Fibroblast of skin of abdomen (primary cell): ENCODE measurements at places on chromosomes 1 and 21.
A peak's percentile ranks its signal among the peaks of the same experiment; 100 is the strongest.

GRCh38 chr1:197468543-197469175 is 200.6 kb downstream of the CRB1 start:
- no peak for DNase-seq

- no peak for DNase-seq
Measured at GRCh38 chr1:198134252-198134651, 22.5 kb upstream of the NEK7 start.

GRCh38 chr1:197130677-197131304 is 15.7 kb downstream of the ASPM start:
- DNase-seq = peak; percentile 69

DNA sequence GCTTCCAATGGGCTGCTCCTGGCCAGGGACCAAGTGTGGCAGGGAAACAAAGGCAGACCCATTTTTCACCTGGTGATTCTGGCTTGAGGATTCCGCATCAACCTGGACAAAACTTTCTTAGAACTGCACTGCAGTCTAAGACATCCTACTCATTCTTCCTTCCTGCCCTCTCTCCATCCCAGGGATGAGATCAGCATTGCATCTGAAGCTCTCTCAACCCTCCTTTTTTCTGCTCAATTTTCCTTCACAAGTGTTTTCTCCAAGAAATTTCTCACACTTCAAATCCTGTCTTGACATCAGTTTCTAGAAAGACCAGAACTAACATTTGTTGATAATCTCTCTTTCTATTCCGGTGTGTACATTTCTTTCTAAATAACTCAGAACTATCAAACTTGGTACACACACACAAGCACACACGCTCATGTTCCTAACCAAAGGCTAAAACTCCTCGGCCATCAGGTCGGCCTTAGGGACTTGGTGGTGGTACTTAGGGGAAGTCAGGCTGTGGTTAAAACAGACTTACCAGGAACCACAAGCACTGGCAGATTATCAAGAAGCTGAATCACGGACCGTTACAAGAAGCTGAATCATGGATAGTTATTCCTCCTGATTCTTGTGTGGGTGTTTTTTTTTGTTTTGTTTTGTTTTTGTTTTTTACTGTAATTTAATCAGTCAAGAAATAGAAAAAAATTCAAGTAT is 21.0 kb upstream of the CXADR start:
- peak; percentile 97 for DNase-seq

DNA sequence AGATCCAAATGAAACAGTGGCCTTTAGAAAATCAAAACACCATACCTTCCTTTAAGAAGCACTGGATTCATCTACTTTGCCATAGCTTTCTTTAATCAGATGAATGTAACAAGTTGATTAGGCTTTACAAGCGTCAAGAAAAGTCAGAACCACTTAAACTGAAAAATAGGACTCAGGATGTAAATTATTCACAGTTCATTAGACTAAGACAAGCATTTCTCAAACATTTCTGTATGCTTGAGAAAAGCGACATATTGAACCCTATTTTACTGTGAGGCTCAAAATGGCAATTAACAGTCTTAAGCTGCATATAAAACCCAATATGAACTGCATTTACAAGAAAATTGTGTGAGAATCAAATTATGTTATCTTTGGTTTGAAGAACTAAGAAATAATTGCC is 256.7 kb upstream of the SNX7 start:
- no peak for DNase-seq

DNA sequence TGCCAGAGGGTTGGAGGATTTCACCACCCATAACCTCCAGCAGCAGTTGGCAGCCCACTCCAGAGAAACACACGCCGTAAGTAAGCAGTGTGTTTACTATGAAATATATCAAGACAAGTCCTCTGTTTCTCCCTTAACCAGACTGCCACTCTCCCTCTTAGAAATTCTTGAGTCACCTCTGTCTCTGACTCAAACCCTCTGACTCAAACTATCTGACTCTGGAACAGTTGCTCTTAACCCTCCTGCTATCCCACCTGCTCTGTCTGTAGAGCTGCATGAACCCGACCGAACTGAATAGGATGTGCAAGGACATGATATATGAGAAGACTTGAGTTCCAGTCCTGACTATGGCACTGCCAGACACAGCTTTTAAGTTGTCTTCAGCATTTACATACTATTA is 14.1 kb downstream of the INPP5B start:
- peak; percentile 41 for DNase-seq

DNA sequence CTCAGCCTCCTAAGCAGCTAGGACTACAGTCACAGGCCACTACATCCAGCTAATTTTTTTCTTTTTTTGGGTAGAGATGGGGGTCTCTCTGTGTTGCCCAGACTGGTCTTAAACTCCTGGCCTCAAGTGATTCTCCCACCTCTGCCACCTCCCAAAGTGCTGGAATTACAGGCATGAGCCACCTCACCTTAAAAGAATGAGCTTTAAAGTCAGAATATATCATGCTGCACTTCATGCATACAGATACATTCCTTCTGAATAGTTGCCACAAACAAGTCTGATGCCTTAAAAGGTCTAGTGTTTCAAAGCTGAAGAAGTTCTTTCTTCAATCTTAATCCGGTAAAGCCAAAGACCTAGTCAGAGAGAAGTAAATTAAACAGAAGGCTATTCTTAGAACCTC is 23.8 kb upstream of the CPLANE2 start:
- peak; percentile 84 for DNase-seq

GRCh38 chr1:41823471-41823870 is 95.3 kb downstream of the HIVEP3 start:
- DNase-seq = peak; percentile 36

GRCh38 chr1:38818175-38818976 is 41.2 kb downstream of the RRAGC start:
- no peak for DNase-seq
